CD4-positive, CD25-positive, alpha-beta regulatory T cell (primary cell): ENCODE measurements at places on chromosomes 12 and 14.
A peak's percentile ranks its signal among the peaks of the same experiment; 100 is the strongest.

GRCh38 chr14:56490379-56490778, 89.2 kb upstream of the TMEM260 start:
- H3K4me3 ChIP-seq = no peak overlapping the region
- peak; percentile 46 for DNase-seq
- no peak overlapping the region for H3K27ac ChIP-seq
- H3K4me1 ChIP-seq = no peaks in the 10 kb centered on the region
- H3K27me3 ChIP-seq = no peaks in the 10 kb centered on the region

DNA sequence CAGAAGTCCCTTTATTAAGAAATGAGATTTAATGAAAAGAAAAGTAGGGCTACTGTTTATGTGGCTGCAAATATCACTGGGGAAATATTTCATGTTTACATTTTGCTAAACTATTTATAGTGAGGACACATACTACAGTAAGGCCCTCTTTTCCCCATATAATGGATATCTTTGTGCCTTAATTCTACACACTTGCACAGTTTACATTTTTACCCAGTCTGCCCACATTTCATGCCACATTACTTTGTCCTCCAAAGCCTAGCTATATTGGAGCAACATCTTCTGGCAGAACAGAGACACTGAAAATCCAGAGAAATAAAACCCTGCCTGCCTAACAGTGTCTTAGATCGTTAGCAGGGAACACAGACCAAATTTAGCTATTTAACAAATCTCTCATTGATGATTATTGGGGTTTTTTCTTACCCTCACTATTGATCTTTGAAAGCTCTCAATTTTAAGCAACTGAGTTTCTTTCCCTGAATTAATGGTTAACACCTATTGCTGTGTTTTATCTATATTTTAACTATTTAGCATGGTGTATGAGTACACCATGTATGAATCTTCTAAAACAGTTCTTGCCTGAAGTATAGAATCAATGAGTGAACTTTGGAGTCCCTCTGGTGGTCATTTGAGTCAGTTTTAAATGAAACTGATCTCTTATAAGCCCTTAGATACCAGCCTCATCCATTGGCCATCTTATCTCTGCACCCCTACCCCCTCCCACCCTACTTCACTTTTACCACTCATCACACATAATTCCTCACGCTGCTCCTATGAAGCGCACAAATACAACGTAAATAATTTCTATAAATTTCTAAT, 170.2 kb downstream of the BCAT1 start:
- H3K36me3 ChIP-seq = no peaks in the 10 kb centered on the region
- H3K27me3 ChIP-seq = peaks cover 2% of the 10 kb centered on the region
- no peak for DNase-seq
- no peak overlapping the region for H3K27ac ChIP-seq
- H3K4me1 ChIP-seq = no peaks in the 10 kb centered on the region

DNA sequence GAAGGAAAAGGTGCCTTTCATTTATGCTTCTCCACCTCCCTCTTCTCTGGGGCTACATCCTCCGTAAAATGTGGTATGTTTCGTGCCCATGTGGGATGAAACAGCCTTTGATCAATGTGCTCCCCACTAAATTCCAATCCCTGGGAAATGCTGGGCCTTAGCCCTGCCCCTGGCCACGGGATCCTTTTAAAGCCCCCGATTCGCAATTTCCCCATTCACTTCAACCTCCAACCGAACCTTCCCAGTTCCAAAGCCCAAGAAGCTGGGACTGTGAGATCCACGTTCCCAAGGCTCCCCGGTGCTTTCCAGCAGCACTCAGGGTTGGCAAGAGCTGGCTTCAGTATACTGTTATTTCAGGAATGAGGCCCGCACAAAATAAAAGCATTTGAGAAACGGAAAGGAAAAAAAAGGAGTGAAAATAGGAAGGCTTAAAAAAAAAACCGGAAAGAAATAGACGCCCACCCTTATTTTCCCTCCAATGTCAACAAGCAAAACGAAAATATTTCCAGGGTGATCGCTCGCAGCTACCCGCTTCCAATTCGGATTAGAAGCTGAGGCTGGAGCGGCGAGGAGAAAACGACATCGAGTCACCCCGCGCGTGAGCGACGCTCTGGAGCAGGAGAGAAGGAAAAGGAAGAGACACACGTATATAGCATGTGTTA, 1.3 kb upstream of the FOXG1 start:
- peaks cover 5% of the 10 kb centered on the region for H3K27me3 ChIP-seq
- peaks cover 5% of the 10 kb centered on the region for H3K4me1 ChIP-seq
- H3K4me3 ChIP-seq = no peak overlapping the region
- DNase-seq = no peak
- no peaks in the 10 kb centered on the region for H3K36me3 ChIP-seq

DNA sequence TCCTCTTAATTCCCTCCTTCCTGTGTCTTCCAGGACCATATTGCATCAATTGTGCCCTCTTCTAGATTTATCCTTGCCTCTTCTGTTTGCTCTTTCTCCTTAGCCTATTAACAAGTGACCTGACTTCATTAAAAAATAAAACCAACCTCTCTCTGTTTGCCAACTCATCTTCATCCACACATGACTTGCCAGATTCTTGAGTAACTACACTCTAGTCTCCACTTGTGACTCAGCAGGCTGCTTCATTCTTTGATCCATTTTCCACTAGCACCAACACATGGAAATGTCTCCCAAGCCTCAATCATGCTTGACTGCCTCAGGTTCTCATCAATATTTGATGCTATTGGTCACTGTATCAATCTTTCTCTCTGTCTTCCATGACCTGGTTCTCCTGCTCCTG, 492.4 kb upstream of the TMPO start:
- no peak for DNase-seq
- no peak overlapping the region for H3K4me3 ChIP-seq
- H3K27me3 ChIP-seq = no peaks in the 10 kb centered on the region
- H3K4me1 ChIP-seq = no peaks in the 10 kb centered on the region
- H3K27ac ChIP-seq = no peak overlapping the region
- no peaks in the 10 kb centered on the region for H3K36me3 ChIP-seq

DNA sequence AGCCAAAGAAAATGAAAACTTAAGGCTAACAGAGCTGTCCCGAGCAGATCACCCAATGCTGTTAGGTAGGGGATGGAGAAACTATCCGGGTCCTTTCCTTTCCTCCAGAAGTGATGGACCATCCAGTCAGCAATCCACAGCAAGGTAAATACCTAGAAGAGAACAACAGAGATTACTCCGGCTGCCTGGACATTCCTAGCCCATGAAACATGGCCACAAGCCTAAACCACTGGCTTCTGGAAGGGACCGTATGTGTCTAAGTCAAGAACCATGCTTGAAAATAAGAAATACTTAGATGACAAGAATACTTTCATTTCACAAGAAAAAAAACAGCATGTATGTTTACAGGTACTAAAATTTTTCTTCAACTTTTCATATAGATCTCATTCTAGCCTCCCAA, 152.9 kb downstream of the SLC41A2 start:
- no peak for DNase-seq
- H3K27ac ChIP-seq = no peak overlapping the region
- no peaks in the 10 kb centered on the region for H3K4me1 ChIP-seq
- no peaks in the 10 kb centered on the region for H3K36me3 ChIP-seq
- H3K4me3 ChIP-seq = no peak overlapping the region

DNA sequence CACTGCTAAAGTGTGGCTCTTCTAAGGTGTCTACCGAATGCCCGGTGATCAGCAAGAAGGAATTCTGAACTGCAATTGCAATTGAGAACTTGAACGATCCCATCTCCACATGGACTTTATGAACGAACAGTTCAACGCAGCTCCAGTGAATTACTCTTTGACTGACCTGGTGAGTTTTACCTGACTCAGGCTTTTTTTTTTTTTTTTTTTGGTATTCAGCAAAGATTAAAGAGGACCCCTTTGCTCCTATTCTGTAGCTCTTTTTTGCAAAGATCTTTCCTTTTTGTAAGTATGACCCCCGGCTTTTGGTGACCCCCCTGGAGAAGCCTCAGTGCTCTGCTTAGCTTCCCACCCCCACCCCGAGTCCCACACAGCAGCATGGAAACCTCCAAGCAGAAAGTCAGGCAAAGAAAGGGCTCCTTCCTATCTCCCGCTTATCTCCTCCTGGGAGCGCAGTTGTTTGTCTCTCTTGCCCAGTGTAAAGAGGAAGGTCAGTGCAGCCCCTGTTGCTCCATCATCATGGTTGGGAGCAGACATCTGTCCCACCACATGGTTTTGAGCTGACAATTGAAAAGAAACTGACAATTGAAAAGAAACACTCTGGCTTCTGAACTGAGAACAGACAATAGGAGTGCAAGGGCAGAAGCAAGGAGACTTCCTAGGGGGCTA, 72.1 kb upstream of the DIO3 start:
- H3K27ac ChIP-seq = no peak overlapping the region
- no peak overlapping the region for H3K4me3 ChIP-seq
- peaks cover 6% of the 10 kb centered on the region for H3K27me3 ChIP-seq

- H3K27me3 ChIP-seq = peaks cover 2% of the 10 kb centered on the region
- H3K4me1 ChIP-seq = no peaks in the 10 kb centered on the region
- no peak overlapping the region for H3K4me3 ChIP-seq
- no peaks in the 10 kb centered on the region for H3K36me3 ChIP-seq
- H3K27ac ChIP-seq = no peak overlapping the region
Measured at GRCh38 chr12:101490286-101490920, 15.3 kb downstream of the SPIC start.

DNA sequence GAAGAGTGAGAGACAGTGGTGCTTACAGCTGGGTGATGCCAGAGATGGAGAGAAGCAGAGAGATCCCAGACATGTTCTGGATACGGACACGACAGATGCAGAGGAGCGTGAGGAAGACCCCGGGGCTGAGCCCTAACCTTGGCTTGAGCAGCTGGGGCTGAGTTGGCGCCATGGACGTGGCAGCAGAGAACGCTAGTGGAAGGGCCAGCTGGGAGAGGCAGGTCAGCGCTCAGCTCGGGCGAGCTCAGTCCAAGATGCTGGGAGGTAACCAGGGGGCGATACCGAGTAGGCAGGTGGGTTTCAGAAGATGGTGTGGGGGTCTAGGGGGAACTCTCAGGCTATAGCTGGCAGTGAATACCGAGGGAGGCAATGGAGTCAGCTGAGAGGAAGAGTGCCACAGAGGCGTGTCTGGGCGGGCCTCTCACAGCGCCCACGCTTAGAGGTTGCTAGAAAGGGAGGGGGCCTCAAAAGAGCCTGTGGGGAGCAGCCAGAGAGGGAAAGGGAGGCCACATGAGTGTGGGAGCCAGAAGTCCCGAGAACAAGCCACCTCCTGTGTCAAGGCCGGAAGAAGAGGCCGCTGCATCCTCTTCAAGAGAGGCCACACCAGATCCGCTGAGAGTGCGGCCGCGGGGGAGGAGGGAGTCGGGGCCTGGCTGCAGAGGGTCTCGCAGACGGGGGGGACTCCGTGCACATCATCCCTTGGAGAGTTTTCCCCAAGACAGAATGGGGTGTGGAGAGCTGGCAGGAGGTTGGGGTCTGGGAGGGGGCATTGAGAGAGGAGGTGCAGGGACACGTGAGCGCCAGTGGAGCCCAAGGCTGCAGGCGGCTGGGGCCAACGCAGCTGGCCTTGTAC, 57.0 kb upstream of the DIO3 start:
- no peak overlapping the region for H3K4me3 ChIP-seq
- H3K27ac ChIP-seq = no peak overlapping the region
- DNase-seq = no peak
- no peaks in the 10 kb centered on the region for H3K4me1 ChIP-seq
